ENCODE measurements at places on chromosomes 6 and 20.

GRCh38 chr20:50645253-50646068, 45.9 kb downstream of the RIPOR3 start:
- DNase-seq: no peak

DNA sequence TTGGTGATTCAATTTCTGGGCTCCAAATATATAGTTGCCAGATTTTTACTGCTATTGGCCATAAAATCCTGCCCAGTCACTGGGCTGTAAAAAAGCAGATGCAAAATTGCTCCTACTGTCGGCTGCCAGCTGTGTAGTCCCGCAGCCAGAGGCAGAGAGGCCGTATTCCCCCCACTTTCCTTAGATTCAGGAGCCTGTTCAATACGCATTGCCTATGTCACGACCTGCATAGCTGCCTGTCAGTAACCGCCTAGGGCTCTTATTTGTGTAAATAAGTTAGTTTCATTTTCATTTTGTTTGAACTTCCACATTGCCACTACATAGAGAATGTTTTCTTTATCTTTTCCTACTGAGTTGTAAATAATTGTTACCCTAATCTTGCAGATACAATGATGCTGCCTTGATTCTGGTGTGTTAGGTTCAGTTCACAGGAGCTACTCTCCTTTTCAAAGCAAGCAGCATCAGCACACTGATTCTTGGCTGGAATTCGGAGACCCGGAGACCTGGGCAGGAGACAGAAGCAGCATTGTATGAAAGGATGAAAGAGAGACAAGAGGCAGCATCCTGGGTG, 46.0 kb upstream of the UST start:
- DNase-seq: peak; percentile 12

GRCh38 chr6:122610690-122611455, 668 bp downstream of the PKIB start:
- peak; percentile 27 for DNase-seq

- no peak for DNase-seq
Observed at GRCh38 chr6:82217018-82217586, 30.4 kb downstream of the IBTK start.

DNA sequence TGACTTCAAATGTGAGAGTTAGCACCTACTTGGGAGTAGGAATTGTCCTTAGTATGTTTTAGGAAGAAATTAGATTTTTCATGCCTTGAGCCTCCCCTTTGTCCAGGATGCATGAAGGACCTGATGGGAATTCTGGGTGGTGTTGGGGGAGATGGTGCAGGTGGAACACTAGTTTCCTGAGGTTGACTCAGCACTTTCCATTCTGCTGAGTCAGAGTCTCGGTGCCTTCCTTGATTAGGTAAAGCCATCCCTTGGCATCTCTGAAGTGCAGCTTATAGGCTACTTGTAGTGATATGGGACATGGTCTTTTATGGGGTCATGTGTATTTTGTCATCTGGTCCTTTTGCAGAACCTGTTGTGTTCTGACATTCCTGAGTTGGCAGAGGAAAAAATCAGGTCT, 105.3 kb downstream of the PHACTR3 start:
- no peak for DNase-seq

DNA sequence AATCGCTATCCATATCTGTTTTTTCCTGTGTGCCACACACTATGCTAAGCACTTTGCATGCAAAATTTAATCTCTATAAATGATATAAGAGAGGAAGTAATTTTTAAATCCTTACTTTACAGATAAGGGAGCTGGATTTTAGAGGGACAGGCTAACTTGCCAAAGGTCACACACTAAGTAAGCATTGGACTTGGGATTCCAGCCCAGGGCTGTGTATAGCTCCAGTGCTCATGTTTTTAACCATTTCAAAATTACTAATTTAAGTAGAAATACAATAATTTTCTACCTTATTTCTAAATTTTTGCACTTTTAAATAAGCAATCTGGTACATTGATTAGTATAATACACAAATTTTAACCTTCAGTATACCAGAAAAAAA, 144.6 kb downstream of the UST start:
- no peak for DNase-seq

DNA sequence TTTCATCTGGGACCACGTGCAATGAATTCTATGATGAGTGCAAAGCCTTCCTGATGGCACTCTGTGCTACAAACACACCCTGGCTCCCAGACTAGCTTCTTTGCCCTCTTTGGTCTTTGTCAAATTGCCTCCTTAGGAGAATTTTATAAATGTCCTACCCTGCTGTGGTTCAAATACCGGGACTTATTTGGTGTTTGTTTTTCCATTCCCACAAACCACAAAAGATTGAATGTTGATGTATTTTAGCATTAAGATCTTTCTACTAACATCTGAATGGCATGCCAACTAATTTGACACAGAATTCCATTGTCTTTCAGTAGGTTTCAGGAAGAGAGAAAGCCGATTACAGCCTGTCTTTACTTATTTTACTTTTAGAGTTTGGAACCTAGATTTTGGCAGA, 424.2 kb upstream of the SLC35B3 start:
- DNase-seq: no peak

DNA sequence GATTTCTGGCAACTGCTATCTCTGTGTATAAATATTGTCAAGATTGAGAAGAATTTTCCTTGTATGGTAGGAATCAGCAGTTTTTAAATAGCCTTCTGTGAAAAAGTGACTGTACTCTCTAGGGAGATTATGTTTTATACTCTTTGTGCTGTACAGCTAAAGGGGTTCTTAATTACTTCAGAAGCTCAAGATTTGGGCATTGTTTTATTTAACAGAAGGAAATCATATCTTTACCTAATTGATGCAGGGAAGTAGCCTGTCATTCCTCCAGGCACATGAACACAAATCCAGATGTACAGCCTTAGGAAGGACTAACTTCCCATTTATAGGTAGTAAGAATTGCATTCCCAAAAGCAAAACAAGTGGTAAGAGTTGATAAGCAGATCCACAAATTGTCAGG, 1.3 kb downstream of the CALHM5 start:
- no peak for DNase-seq

- no peak for DNase-seq
Observed at GRCh38 chr6:90483116-90483839, 103.6 kb downstream of the MAP3K7 start.

GRCh38 chr20:19205981-19206396, 6.5 kb upstream of the SLC24A3 start:
- DNase-seq: peak; percentile 59
